ENCODE measurements at places on chromosomes 11 and 22. TPM values are rescaled to one million over a fixed set of nuclear protein-coding genes. Genes with fewer than 3 reads are reported as not detected.

HPS4 gene
- 14.8 TPM for polyA plus RNA-seq

TCN1 gene
- polyA plus RNA-seq, result 6.9 TPM

KDM4D gene
- 0.31 TPM for polyA plus RNA-seq

MRGPRX3 gene
- polyA plus RNA-seq, result 0.12 TPM

TBX1 gene
- polyA plus RNA-seq, result 1.3 TPM
